Activated CD8-positive, alpha-beta memory T cell treated with anti-CD3 and anti-CD28 coated beads for 1 hour (primary cell): ENCODE measurements at places on chromosomes 11 and 22.

- DNase-seq, result no peak
Observed at GRCh38 chr22:47779474-47779873, 1017.0 kb downstream of the TBC1D22A start.

DNA sequence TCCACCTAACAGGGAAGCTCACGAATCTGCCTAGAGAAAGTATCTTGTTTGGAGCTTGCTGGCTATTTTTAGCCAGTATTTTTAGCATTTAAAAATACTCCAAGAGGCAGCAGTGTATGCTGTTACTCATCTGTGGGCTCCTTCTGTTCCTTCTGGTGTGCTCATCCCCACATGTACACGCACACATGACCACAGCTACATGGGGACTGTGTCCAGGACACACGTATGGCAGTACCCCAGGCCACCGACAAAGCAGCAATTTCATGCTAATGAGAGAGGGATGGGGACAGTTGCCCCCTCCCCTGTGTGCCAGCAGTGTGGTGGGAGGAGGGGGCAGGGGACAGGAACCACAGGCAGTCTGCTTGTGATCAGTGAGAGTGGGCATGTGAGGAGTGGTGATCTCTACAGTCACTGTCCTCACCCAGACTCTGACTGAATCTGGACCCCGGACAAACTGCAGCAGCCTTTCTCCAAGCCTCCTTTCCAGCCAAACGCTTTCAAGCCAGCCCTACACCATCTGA lies 16.4 kb downstream of the USP2 start:
- DNase-seq, result no peak

DNA sequence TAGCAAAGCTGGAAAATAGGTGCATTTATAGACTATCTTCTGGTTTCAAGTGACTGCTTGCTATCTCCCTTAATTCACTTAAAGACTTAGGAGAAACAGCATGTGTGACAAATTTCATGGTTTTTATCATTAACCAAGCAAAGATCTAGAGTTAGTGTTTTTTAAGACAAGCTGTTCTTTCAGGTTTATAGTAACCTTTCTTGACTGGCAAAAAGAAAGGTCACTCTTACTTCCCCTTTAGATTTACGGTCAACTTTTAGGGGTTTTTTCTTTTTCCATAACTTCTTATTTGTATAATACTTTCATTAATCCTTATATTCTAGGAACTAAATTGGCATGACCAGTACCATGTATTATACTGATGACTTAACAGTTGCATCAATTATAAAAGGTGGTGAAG lies 46.6 kb downstream of the KDM2A start:
- no peak for DNase-seq

GRCh38 chr11:88603091-88603867 lies 265.7 kb upstream of the CTSC start:
- DNase-seq, result no peak
